ENCODE measurements at places on chromosomes 13 and 19. TPM values are rescaled to one million over a fixed set of nuclear protein-coding genes. Genes with fewer than 3 reads are reported as not detected.

Gene SERPINE3
- total RNA-seq = not detected

DNA sequence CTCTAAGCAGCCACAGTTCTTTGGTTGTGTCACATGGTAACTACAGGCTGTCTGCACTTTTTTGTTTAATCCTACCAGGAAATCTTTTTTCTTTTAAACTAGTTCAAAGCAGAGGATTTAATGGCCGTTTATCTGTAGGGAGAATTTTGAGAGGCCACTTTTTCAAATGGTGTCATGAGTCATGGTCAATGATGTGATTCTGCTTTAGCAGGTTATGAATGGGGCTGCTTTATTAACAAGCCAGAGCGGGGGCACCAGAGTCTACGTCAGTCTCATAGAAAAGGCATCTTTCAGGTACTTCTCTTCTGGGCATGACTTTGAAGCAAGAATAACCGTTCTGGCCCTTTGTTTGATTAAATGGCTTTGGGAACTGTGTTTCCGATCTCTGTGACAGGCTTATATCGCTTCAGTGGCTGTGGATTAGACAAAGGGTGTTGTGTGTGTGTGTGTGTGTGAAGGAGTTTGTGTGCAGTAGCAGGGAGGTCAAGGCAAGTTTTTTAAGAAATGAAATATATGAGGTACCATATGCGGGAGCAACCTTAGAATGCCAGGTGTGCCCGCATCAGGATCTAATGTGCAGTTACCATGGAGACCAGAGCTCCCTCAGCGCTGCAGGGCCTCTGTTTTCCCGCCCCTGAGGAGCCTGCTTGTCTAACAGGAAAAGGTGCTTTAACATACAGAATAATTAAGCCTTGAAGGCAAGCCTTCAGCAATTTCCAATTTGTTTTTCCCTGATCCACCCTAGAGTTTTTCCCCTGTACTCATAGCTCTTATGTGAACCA, 120.5 kb downstream of the KATNAL1 start:
- DNase-seq = peak; percentile 39

GRCh38 chr13:96428911-96429310, 339.0 kb downstream of the HS6ST3 start:
- DNase-seq = no peak

DNA sequence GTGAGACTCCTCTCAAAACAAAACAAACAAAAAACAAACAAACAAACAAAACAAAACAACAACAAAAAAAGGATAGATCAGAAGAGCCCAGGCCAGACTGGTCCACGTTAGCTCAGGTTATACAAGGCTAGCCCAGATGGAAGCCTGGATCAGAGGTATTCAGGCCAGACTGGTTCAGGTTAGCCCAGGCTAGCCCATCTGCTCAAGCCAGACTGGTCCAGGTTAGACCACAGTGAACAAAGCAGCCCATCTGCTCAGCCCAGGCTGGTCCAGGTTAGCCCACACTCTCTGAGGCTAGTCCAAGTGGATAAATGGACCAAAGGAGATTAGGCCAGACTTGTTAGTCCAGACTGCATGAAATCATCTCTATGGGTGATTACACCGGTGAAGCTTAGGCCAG, 41.2 kb downstream of the CCL25 start:
- no peak for DNase-seq

Measured in astrocyte (in vitro differentiated cells and primary cell).